ENCODE measurements at places on chromosomes 5 and 9.
A peak's percentile ranks its signal among the peaks of the same experiment; 100 is the strongest.

DNA sequence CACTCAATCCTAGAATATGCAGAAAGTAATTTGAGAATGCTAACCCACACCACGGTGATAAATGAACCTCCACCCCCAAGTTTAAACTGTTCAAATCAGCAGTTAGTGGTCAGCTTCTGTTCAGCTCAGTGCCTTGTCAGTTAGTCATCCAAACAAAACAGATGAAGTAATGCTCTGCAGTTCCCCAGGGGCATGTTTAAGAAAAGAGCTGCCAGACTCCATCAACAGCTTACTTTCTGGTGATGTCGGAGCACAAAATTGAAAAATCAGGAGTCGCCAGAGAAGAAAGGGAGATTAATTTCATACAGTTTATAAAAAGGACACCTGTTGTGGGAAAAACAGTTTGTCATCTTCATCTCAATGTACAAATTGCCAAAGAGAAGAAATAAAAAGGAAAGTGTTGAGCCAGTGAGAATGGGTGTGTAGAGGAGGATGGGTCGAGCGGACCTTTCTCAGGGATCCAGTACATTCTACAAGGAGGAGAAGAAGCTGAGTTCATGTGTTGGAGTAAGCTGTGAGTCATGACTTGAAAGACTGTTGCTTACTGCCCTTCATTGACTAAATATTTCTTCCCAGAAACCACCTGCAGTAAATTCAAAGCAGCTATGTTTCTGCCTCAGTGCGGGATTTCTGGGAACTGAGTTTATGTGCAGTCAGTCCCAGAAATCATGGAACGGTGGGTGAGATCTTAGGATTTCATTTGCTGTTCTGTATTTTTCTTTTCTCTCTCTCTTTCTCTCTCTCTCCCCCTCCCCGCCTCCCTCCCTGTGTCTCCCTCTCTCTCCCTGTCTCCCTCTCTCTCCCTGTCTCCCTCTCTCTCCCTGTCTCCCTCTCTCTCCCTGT lies 13.7 kb downstream of the TRIO start:
- DNase-seq = no peak

DNA sequence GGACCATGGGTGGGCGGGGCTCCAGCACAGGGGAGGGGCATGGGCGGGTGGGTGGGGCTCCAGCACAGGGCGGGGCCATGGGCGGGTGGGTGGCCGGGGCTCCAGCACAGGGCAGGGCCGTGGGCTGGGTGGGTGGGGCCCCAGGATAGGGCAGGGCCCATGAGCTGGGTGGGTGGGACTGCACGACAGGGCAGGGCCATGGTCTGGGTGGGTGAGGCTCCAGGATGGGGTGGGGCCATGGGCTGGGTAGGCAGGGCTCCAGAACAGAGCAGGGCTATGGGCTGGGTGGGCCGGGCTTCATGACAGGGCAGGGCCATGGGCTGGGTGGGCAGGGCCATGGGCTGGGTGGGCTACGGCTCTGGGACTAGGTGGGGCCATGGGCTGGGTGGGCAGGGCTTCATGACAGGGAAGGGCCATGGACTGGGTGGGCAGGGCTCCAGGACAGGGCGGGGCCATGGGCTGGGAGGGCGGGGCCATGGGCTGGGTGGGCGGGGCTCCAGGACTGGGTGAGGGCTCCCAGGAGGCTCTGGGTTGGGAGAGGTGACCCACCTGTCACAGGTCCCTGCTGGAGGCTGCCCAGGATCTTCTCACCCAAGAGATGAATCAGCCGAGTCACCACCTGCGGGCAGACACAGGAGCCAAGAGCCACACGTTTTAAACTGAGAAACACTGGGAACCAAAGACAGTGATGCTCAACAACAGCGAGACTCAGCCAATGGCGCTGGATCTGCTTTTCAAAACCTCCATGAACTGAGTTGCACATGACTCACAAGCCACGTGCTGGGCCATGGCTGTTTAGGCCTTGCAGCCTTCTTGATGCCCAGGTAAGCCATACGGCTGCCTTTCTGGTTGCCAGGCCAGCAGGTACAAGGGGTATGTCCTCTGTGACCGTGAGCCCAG lies 33.6 kb upstream of the NSMF start:
- DNase-seq = no peak

DNA sequence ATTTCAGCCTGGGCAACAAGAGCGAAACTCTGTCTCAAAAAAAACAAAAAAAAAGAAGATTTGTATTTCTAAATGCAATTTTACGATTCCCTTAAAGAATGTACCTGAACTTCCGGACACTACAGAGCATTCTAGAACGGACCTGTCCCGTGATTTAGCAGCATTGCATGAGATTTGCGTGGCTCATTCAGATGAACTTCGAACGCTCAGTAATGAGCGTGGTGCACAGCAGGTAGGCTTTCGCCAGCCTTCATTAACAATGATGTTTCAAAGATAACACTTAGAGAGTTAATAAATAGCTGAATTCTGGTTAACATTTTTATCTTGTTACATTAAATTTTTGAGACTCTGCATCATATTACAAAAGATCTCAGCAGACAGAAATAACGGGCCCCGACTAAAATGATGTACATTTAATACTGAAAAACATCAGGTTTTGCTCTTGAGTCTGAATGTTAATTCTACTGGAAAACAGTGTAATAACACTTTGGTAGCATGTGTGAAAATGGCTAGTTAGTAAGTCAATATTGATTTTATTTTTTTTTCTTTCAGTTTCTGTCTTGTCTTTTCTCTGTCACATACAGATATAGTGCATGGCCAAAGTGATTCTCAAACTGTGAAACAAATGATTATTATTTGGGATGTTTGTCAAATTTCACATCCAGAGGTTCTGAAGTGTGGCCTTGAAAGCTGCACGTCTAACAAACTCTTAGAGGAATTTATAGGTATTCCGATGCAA lies 23.3 kb downstream of the CCNH start:
- no peak for DNase-seq

- no peak for DNase-seq
Measured at GRCh38 chr9:1207686-1208085, 157.5 kb downstream of the DMRT2 start.

GRCh38 chr5:53381-54174 lies 38.4 kb upstream of the PLEKHG4B start:
- peak; percentile 30 for DNase-seq

DNA sequence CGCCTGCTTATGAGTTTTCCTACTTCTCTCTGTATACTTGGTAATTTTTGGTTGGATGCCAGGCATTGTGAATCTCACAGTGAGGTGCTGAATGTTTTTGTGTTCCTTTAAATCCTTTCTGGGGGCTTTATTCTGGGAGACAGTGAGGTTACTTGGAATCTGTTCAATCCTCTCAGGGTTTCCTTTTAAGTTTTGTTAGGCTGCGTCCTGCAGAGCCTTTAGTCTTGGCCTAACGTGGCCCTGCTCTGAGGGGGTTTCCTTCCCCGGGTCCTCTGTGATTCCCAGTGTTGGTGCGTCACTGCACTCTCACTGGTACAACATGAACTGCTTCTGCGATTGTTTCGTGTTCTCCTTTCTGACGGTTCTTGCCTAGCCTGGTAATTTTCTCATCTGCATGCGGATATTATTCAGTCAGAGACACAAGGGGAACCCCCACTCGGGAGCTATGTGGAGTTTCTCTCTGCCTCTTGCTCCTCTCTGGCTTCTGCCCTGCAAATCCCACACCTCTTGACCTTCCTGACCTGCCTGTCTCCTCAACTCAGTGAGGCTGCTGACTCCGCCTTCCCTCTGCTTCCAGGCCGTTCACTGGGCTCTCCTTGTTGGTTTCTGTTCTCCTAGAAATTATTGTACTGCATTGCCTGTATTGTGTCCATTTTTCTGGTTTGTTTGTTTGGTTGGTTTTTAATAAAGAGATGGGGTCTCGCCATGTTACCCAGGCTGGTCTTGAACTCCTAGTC lies 128.1 kb downstream of the DAB2IP start:
- no peak for DNase-seq

GRCh38 chr5:121987052-121987684 lies 25.4 kb downstream of the SRFBP1 start:
- DNase-seq = no peak

DNA sequence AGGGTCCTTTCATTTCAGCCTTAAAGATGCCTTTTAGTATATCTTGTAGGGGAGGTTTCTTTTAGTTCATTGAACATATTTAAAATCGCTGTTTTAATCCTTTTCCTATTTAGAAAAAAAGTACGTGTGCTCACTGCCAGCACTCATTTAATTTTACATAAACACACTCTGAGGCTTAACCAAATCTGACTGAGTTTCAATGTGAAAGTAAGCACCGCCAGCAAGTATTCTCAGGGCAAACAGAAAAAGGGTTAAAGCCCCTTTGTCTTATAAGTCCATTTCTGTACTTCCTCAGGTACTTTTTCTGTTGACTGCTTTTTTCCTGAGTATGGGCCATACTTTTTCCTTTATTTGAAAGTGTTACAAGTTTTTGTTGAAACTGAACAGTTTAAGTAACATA lies 31.8 kb downstream of the SMC5 start:
- no peak for DNase-seq

Measured in caudate nucleus (tissue), 63 donors.